ENCODE measurements at places on chromosomes 4 and X. TPM values are rescaled to one million over a fixed set of nuclear protein-coding genes. Genes with fewer than 3 reads are reported as not detected.

DNA sequence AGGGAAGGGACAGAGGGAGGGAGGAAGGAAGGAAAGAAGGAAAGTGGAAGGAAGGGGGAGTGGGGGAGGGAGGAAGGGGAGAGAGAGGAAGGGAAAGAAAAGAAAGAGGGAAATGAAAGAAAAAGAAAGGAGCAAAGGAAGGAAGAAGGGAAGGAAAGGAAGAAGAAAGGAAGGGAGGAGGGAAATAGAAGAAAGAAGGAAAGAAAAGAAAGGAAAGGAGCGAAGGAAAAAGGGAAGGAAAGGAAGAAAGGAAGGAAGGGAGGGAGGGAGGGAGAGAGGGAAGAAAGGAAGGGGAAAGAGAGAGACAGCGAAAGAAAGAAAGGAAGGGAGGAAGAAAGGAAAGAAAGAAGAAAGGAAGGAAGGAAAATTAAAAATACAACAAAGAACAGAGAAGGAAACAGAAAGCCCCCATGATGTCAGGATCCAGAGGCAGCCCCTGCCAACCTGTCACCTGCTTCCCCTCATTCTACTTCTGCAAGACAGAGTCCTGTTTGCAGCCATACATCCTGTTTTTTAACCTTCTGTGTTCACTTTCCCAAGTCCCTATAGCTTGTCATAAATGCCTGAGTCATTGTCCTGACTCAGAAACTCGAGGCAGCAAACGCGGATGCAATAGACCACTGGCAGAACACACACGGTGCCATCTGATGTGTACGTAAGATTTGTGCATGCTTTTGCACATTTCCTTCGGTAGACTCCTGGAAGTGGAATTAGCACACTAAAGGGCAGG is 77.0 kb upstream of the C4orf50 start:
- no peak for DNase-seq

The PAGE1 gene
- not detected for total RNA-seq

- DNase-seq: no peak
Measured at GRCh38 chr4:26878794-26879391, 18.3 kb downstream of the STIM2 start.

The ZNF711 gene
- under 0.01 TPM for total RNA-seq

- DNase-seq: no peak
Measured at GRCh38 chrX:147884958-147885357, 26.8 kb upstream of the FMR1 start.

DNA sequence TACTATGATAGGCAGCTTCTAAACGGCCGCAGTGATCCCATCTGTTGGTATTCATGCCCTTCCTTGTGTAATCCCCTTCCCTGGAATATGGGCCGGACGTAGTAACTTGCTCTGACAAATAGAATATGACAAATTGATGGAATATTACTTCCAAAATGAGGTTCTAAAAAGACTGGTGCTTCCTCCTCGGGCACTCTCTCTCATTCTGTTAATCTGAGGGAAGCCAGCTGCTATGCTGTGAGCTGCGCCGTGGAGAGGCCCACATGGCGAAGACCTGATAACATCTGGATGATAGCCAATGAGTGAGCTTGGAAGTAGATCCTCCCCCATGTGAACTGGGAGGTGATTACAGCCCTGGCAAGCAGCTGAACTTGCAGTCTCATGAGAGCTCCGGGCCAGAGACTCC is 27.2 kb upstream of the SLC25A4 start:
- DNase-seq: peak; percentile 82

GRCh38 chr4:31204874-31205273 is 484.7 kb downstream of the PCDH7 start:
- DNase-seq: no peak

- DNase-seq: peak; percentile 58
Measured at GRCh38 chr4:67393699-67394281, 151.5 kb downstream of the CENPC start.

DNA sequence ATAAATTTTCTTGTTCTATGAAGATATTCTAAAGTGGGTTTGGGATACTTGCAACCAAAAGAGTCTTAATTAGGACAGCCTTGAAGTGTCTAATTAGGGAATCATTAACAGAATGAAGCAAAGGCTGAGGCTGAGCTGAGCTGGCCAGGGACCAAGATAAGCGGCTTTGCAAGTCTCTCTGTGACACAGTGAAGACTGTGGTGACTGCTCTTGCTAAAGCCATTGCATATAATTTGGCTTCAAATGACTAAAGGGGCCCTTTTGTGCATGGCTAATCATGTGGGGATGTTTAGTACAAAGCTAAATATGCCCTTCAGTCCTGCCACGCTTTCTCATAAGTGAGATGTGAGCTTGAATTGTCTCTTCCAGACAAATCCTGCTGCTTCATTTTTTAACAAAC is 31.2 kb upstream of the GYPA start:
- DNase-seq: no peak

DNA sequence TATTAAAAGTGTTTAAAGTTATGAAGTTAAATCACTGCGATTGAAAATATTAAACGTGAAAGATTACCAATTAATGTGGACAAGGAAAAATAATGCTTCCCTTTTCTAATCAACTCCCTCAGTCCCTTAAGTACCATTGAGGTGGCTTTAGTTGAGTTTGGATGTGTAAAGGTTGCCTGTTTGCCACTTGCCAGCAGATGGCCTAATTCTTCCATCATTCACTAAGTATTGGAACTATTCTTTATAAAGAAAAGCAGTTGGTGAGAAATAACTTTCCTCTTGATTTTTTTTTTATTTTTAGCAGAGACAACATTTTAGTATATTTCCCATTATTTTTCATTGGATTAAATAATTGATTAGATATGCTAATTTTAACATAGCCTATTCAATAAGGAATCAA is 295.9 kb upstream of the TACR3 start:
- DNase-seq: peak; percentile 51

DNA sequence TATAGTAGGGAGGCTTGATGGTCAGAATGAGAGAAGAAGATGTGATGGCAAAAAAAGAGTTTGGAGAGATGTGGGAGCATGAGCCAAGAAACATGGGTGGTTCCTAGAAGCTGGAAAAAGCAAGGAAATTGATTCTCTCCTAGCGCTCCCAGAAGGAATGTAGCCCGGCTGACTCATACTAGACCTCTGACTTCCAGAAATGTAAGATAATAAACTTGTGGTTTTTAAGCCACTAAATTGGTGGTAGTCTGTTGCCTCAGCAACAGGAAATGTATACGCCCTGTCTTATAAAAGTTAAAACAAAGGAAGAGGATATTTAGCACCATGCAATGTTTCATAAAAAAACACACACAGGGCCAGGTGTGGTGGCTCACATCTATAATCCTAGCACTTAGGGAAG is 182.7 kb upstream of the PCDH7 start:
- DNase-seq: peak; percentile 53

DNA sequence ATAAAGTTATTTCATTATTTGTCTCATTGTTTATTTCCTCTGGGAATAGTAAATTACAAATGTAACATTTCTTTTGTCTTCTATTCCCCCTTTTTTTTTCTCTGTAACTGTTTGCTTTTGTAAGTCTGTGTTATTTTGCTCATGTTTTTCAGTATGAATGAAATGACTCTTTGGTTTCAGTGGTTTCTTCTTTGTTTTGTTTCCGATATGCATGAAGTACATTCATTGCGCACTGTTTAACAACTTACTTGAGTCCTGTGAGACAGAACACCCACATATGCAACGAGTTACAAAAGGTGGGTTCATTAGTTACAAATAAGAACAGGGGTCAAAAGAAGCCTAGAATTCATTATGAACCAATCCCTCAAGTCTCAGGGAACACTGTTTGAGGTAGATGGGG is 175.0 kb upstream of the UGT8 start:
- no peak for DNase-seq

DNA sequence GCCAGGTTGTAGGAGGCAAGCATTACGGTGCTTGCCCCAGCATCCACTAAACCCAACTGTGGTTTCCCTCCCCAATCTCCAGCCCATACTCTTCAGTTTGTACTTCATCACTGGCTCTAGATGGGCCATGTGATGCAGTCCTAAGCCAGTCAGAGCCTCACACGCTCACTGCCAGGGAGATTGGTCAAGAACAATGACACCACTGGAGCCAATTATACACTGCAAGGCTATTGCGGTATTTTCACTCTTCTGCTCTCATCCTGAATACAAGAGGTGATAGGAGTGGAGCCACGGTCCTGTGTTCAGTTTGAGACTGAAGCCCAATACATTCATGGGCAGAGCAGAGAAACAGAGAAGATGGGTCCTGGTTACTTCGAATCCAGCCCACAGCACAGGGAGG is 58.4 kb downstream of the SEPSECS start:
- no peak for DNase-seq

GRCh38 chrX:77114501-77114900 is 332.7 kb upstream of the FGF16 start:
- no peak for DNase-seq

The CXCL5 gene
- total RNA-seq: 1.3 TPM

GRCh38 chr4:36242629-36243354 is 1.5 kb downstream of the ARAP2 start:
- DNase-seq: peak; percentile 51

GRCh38 chr4:32752962-32753361 is 2032.8 kb downstream of the PCDH7 start:
- DNase-seq: no peak

The CT45A2 gene
- total RNA-seq: not detected

The RTL3 gene
- total RNA-seq: not detected

- no peak for DNase-seq
Measured at GRCh38 chrX:136386826-136387225, 86.1 kb downstream of the ADGRG4 start.

DNA sequence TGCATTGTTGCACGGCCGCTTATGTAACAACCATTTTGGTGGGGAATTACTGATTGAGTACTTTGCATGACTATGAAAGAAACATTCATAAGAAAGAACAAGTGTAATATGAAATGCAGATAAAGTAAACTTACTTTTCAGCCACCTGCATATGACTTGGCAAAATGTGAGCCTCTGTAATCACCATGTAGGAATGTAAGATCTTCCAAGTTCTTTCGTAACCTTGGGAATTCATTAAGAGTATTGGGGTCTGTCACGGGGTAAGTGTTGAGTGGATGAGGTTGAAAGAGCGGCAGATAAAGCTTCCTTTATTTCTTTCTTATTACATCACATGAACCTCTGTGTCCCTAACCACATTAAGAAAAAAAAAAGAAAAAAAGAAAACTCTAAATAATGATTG is 348.5 kb upstream of the NR3C2 start:
- no peak for DNase-seq

The DUSP21 gene
- not detected for total RNA-seq

DNA sequence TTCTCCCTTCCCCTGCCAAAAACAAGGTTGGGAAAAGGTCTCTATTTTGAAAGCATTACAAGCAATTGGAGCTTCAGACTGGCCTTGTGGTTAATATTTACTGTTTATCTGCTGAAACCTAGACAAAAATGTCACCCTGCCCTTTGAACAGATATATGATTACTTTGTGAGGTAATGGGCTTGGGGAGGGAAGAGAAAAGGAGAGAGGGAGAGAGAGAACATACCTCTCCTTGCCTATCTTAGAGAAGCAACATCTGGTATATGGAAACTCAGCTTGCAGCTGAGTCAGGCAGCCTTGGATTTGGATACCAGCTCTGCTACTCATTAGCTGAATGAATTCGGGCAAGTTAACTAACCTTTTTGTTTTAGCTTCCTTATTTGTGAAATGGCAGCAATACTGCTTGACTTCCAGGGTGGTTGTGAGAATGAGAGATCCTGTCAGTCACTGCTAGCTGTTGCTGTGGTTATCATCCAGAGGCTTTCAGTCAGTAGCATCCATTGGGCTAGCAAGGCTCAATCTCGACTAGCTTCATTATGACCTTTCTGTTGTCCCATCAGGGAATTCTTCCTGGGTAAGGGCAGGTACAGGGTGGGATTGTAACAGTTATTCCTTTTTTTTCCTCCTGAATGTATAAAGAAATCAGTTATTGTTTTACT is 41.1 kb downstream of the ZFX start:
- DNase-seq: no peak

DNA sequence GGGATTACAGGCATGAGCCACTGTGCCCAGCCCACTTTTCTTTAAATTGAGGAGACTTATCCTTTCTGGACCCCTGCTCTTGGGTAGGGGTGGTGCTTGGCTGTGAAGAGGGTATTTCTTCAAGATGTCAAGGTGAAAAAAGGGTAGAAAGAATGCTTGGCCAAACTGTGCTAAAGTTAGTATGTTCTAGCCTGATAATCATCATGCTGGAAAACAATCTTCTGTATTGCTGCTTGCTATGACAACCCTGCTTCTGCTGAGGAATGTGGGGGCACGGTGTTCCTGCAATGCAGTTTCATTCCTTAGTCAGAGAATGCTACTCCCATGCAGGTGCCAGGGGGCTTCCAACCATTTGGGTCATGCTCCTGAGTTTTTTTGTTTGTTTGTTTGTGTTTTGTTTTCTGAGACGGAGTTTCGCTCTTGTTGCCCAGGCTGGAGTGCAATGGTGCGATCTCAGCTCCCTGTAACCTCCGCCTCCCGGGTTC is 4.0 kb upstream of the UBE2A start:
- DNase-seq: no peak

DNA sequence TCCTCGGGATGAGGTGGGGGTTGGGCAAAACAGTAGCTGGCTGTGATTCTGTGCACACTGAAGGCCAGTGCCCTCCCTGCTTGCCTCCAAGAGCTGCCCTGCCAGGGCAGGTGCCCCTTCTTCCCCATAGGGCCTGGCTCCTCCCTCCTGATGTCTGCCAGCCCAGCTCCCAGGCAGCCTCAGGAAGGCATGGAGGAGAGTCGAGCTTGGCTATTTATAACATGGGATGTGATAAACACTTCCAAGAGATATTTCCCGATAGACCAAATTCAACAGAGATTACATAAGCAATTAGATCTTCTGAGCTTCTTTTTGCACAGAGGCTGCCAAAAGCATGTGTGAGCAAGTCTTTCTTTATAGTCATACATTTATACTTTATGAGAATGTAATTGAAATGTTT is 45.3 kb upstream of the PJA1 start:
- peak; percentile 52 for DNase-seq

The CRLF2 gene
- not detected for total RNA-seq

- DNase-seq: no peak
Measured at GRCh38 chr4:118400356-118400755, 47.6 kb upstream of the PRSS12 start.

- no peak for DNase-seq
Measured at GRCh38 chr4:152516156-152516555, 19.7 kb downstream of the FBXW7 start.

DNA sequence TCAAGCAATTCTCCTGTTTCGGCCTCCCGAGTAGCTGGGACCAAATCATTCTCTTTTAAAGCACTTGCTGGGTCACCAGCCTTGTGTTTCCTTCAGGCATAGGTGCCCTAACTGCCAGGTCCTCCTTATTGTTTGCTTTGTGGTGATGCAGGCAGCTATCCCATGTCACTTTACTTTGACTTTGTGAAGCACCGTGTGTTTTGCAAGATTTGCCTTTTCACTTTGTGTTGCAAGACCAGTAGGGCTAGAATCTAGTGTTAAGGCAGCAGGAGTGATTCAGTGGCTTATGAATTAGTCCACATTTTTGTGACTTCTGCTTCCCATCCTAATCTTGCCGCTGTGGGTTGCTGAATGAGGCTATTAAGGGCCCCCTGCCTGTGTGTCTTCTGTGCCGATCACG is 20.2 kb downstream of the SYAP1 start:
- DNase-seq: no peak

The YIPF7 gene
- total RNA-seq: not detected

GRCh38 chr4:147880511-147880910 is 148.6 kb downstream of the ARHGAP10 start:
- DNase-seq: no peak

All from stomach (tissue), 19 donors.